ENCODE measurements at places on chromosomes 4 and X. TPM values are rescaled to one million over a fixed set of nuclear protein-coding genes. Genes with fewer than 3 reads are reported as not detected.

DNA sequence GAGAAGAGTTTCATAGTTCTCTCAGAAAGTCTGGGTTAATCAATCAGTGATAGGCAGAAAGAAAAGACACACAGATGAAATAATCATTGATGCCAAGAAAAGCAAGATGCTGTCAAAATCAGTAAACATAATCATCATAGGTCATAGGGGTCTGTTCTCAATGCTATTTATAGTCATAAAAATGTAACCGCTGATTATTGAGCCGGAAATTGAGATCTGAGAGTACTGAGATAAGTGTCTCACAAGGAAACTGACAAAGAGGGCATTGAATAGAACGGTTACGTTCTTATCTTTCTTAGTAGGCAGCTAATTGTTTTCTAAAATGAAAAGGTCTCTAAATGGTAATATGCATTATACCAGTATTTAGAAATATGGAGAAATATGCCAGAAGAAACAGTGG lies 1686.1 kb upstream of the AGA start:
- ATAC-seq = no peak

The NDST3 gene
- not detected for total RNA-seq

- ATAC-seq = no peak
Observed at GRCh38 chr4:14151101-14151500, 523.6 kb upstream of the BOD1L1 start.

The ARMCX1 gene
- total RNA-seq = 3.0 TPM

- ATAC-seq = no peak
Observed at GRCh38 chr4:101274888-101275752, 72.2 kb downstream of the PPP3CA start.

DNA sequence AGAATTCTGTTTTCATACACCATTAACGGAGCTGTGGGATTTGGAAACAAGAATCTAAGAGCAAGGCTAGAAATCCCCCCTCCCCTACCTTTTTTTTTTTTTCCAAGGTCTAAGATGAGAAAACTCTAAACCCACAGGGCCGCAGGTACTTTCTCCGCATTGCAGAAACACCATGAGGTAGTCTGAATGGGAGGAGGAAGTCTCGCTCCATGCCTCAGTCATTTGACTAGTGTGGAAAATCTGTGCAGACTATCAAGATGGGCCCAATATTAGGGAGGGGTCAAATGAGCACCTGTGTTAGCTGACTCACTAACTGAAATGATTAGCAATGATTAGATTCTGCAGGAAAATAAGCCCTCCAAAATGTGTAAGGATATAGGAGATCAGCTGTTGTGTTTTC lies 40.9 kb upstream of the MAP3K15 start:
- no peak for ATAC-seq

The EREG gene
- 46.5 TPM for total RNA-seq

- ATAC-seq = no peak
Observed at GRCh38 chrX:133308499-133308897, 90.3 kb upstream of the TFDP3 start.

DNA sequence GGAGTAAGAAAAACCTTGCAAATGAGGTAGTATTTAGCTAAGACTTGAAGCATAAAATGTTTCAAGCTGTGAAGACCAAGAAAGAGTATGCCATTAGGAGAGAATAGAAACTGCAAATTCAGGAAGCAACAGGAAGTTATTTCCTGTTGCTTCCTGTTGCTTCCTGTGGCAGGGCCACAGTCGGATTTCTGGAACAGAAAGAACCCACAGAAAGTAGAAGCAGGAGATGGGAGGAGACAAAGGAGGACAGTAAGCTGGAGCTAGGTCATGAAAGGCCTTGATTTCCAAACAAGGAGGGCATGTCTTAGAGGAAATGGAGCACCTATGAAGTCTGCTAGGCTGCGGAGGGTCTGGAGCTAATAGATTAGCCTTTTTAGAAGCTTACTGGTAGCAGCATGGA lies 17.2 kb downstream of the ASB11 start:
- ATAC-seq = no peak

- no peak for ATAC-seq
Observed at GRCh38 chrX:50100188-50100587, 100.6 kb downstream of the AKAP4 start.

GRCh38 chr4:26062215-26062614 lies 148.2 kb downstream of the SMIM20 start:
- ATAC-seq = no peak

DNA sequence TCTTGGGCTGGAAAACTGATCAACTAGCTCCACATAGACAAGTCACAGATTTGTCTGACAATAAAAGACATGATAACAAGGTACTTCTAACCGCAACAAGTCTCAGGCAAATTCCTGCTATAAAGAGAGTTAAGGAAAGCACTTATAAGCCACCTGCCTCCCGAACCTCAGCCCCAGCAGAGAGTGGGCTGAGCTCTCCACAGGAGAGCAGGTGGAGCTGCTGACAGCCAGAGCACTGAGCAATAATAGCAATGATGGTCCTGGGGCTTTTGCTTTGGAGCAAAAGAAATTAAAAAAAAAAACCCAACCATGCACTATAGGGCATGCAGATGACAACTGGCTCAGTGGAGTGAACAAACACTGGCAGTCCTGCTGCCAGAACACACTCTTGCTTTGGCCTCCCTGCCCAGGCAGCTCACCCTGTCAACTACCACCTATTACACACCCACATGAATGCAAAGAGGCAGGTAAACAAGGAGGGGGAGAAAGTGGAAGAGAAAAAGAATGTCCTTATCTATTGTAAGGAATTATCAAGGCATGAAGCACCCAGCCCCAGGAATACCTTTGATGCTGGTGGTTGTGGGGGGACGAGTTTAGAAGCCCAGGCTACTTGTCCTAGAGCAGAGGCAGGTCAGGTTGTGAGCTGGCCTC lies 135.8 kb upstream of the DGKK start:
- no peak for ATAC-seq

The SASH3 gene
- 1.6 TPM for total RNA-seq

The MAGEB17 gene
- total RNA-seq = not detected

DNA sequence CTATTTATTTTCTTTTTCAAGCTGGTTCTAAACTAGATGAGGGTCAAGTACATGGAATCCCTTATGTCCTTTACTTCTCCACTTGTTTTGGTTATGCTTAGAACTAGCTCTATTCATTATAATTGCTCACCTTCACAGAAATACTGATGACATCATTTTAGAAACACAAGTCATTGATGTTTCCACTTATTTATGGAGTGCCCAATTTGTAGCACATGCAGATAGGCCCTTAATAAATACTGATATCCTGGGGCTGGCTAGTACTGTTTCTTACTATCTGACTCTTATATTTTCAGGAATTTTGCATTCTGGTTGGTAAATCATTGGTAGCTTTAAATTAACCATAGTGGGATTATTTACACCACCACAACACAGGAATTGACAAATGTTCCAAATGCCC lies 112.2 kb downstream of the NAA11 start:
- ATAC-seq = no peak

The DDX53 gene
- not detected for total RNA-seq

GRCh38 chrX:131917588-131917987 lies 105.5 kb upstream of the STK26 start:
- ATAC-seq = no peak

The MAP3K15 gene
- total RNA-seq = not detected

The TLR10 gene
- 0.40 TPM for total RNA-seq

DNA sequence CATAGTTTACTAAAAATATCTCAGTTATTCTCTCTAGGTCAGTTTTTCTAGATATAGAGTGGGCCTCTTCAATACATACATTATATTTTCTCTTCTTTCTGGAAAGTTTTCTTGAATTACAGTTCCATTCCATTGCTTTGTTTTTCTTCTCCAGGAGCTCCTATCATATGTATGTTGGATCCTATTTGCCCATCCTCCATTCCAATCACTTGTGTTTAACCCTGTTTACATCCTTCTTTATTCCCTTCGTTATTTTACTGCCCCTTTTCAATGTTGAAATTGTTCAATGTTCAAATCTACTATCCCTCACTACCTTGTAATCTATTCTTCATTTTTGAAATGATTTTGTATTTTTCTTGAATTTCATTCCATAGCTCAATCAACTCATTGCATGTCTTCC lies 97.4 kb downstream of the IRF2 start:
- ATAC-seq = no peak

- no peak for ATAC-seq
Observed at GRCh38 chrX:153635788-153636668, 11.0 kb upstream of the DUSP9 start.

The SPRY1 gene
- total RNA-seq = 16.0 TPM

- ATAC-seq = no peak
Observed at GRCh38 chr4:94974773-94975172, 217.0 kb downstream of the BMPR1B start.

The TEX13A gene
- total RNA-seq = not detected

The RBM46 gene
- total RNA-seq = not detected

The NHSL2 gene
- total RNA-seq = 1.2 TPM

The SPINK2 gene
- total RNA-seq = 0.92 TPM

GRCh38 chr4:146333187-146333894 lies 119.0 kb downstream of the REELD1 start:
- ATAC-seq = peak; percentile 89
